ENCODE measurements at places on chromosomes 16 and 17. TPM values are rescaled to one million over a fixed set of nuclear protein-coding genes. Genes with fewer than 3 reads are reported as not detected.

CD79B gene
- 0.58 TPM for total RNA-seq

DNA sequence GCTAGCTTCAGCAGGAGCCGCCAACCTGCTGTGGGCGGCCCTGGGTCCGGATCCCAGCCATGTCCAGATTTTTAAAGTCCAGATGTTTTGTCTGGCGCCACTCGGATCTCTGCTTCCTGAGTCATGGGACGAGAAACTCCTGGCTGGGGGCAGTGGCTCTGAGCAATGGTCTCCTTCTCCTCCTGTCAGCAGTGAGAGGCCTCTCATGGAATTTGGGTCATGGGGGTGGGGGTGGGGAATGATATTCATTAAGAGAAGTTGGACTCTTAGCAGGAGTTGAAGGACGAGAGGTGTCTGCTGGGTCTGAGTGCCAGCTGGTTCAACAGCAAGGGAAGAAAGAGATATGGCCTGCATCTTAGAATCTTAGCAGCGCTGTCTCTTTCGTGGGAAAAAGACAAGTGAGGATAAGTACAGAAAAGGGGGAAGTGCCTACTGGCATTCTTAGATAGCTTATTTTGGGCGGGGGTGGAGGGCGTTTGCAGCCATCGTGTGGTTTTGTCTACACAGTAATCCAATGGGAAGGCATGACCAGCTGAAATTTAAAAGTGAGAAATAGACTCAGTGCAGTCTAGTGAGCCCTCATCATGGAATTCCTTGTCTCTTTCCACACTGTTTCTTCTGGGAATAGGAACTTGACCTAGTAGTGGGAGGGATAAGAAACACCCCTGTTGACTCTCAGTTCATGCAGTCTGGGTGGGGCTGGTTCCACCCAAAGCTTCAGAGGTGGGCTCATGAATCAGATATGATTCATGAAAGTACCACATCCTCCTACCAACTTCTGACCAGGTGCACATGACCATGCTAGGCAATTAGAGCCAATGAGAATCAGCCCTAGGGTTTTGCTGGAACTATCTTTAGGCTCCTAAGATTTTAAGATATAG is 80.5 kb downstream of the MYH13 start:
- H3K27ac ChIP-seq, result no peak overlapping the region
- no peaks in the 10 kb centered on the region for H3K4me1 ChIP-seq
- no peak for DNase-seq
- no peaks in the 10 kb centered on the region for H3K36me3 ChIP-seq
- no peaks in the 10 kb centered on the region for H3K27me3 ChIP-seq

GRCh38 chr17:17603895-17604225 is 12.4 kb upstream of the PEMT start:
- H3K27me3 ChIP-seq, result no peaks in the 10 kb centered on the region
- H3K27ac ChIP-seq, result no peak overlapping the region
- H3K36me3 ChIP-seq, result no peaks in the 10 kb centered on the region
- no peak overlapping the region for H3K4me3 ChIP-seq

DNA sequence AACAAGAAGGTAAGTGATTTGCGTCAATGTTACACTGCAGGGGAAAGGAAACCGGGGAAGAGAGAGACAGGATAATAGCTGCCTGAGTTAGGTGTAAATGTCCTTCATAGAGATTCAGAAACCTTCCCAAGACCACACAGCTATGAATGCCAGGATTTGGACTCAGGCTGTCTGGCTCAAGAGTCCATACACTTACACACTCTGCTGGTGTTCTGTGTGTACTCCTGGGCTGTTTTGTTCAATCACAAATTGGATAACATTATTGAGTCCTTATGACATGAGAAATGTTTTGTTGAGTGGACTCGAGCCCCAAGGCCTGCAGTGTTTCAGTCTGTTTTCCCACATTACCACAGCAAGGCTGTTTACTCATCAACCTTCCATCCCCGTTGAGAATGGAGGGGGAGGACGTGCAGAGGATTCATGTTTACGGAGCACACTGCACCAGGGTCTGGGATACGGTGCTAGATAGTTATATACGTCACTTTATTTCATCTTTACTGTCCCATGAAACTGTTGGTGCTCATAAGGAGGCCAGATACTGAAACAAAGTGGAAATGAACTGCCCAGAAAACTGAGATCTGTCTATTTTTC is 450.8 kb downstream of the HAPSTR1 start:
- DNase-seq, result no peak
- H3K27ac ChIP-seq, result no peak overlapping the region
- H3K27me3 ChIP-seq, result no peaks in the 10 kb centered on the region
- no peak overlapping the region for H3K4me3 ChIP-seq
- H3K4me1 ChIP-seq, result no peaks in the 10 kb centered on the region
- no peaks in the 10 kb centered on the region for H3K36me3 ChIP-seq

DNA sequence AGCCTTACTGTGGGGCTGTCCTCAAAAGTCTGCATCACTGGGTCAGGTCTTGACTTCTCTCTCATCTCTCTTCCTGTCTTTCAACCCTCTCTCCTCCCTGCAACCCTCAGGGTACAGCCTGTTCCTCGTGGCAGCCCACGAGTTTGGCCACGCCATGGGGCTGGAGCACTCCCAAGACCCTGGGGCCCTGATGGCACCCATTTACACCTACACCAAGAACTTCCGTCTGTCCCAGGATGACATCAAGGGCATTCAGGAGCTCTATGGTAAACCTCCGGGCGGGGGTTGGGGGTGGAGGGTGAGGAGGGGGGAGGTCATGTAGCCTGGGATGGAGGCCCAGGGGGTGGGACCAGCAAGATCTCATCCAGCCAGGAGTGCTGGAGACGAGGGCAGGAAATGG is 12.7 kb downstream of the MMP2 start:
- H3K27me3 ChIP-seq, result no peaks in the 10 kb centered on the region
- H3K4me1 ChIP-seq, result no peaks in the 10 kb centered on the region
- no peaks in the 10 kb centered on the region for H3K36me3 ChIP-seq
- no peak overlapping the region for H3K27ac ChIP-seq
- no peak overlapping the region for H3K4me3 ChIP-seq

SLC38A8 gene
- total RNA-seq, result 0.14 TPM

DNA sequence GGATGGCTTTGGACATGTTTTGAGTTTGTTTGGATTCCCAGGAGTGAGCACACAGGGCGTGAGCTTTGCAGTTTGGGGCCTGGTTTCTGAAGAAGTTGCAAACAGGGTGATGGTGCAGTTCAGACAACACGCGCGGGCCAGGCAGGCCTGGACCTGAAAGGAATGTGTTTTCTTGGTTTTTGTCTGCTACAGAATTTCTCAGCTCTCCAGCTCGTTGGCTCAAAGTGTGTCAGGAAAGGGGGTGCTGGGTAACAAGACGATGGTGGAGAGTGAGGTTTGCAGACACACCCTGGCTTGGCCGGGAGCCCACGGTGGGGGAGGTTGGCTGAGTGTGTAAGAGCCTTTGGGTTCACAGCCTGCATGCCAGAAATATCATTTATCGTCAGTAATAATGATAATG is 82.3 kb downstream of the CMIP start:
- no peak overlapping the region for H3K27ac ChIP-seq
- H3K27me3 ChIP-seq, result no peaks in the 10 kb centered on the region
- DNase-seq, result no peak
- H3K4me3 ChIP-seq, result no peak overlapping the region
- H3K4me1 ChIP-seq, result peaks cover 12% of the 10 kb centered on the region

GRCh38 chr16:75761108-75761507 is 34.8 kb upstream of the CPHXL start:
- H3K27me3 ChIP-seq, result no peaks in the 10 kb centered on the region
- H3K27ac ChIP-seq, result no peak overlapping the region
- no peak overlapping the region for H3K4me3 ChIP-seq
- no peaks in the 10 kb centered on the region for H3K4me1 ChIP-seq
- DNase-seq, result no peak

GRCh38 chr17:42453439-42453838 is 5.2 kb upstream of the ATP6V0A1 start:
- DNase-seq, result no peak
- no peak overlapping the region for H3K4me3 ChIP-seq
- no peaks in the 10 kb centered on the region for H3K36me3 ChIP-seq
- no peak overlapping the region for H3K27ac ChIP-seq
- H3K4me1 ChIP-seq, result peaks cover 11% of the 10 kb centered on the region
- no peaks in the 10 kb centered on the region for H3K27me3 ChIP-seq

GRCh38 chr17:61205401-61205800 is 194.2 kb upstream of the TBX2 start:
- no peak overlapping the region for H3K4me3 ChIP-seq
- no peaks in the 10 kb centered on the region for H3K4me1 ChIP-seq
- no peak overlapping the region for H3K27ac ChIP-seq

- H3K36me3 ChIP-seq, result no peaks in the 10 kb centered on the region
- no peak for DNase-seq
- H3K4me1 ChIP-seq, result peaks cover 5% of the 10 kb centered on the region
Measured at GRCh38 chr17:48014595-48015111, 22.9 kb downstream of the COPZ2 start.

DNA sequence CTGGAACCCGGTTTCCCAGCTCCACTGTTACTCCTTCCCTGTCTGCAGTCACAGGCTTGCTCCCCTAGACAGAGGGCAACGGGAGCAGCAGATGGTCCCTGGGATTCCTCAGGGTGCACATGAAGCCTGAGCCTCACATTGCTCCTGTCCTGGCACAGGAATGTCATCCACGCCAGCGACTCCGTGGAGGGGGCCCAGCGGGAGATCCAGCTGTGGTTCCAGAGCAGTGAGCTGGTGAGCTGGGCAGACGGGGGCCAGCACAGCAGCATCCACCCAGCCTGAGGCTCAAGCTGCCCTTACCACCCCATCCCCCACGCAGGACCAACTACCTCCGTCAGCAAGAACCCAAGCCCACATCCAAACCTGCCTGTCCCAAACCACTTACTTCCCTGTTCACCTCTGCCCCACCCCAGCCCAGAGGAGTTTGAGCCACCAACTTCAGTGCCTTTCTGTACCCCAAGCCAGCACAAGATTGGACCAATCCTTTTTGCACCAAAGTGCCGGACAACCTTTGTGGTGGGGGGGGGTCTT is 1.6 kb upstream of the DECR2 start:
- peak; percentile 38 for DNase-seq
- H3K27me3 ChIP-seq, result no peaks in the 10 kb centered on the region
- H3K36me3 ChIP-seq, result no peaks in the 10 kb centered on the region
- no peak overlapping the region for H3K4me3 ChIP-seq

RUNDC3A gene
- total RNA-seq, result 0.56 TPM

GRCh38 chr17:60781880-60782412 is 104.3 kb downstream of the BCAS3 start:
- H3K27ac ChIP-seq, result no peak overlapping the region
- no peaks in the 10 kb centered on the region for H3K4me1 ChIP-seq
- H3K4me3 ChIP-seq, result no peak overlapping the region
- DNase-seq, result no peak
- H3K36me3 ChIP-seq, result no peaks in the 10 kb centered on the region

DNA sequence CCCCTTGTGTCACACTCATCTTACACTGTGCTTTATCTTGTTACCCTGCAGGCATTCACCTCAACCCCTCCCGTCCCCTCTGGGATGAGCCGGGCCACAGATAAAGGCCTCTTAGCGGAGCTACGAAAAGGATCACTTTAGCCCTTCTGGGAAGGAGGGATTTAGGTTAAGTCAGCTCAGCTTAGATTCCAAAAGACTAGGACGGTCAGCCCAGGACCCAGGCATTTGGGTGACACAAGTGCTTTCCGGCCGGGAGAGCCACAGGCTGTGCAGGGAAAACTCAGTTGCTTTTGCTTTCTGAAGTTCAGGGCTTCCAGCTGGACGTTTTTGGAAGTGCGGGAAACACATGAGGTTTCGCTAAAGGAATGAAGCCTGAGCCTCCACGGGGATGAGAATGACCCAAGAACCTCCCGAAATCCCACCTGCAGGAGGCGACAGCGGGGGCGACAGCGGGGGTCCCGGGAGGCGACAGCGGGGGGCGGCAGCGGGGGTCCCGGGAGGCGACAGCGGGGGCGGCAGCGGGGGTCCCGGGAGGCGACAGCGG is 11.6 kb upstream of the METRNL start:
- H3K27me3 ChIP-seq, result no peaks in the 10 kb centered on the region
- DNase-seq, result peak; percentile 40
- no peaks in the 10 kb centered on the region for H3K36me3 ChIP-seq
- H3K4me1 ChIP-seq, result no peaks in the 10 kb centered on the region
- H3K4me3 ChIP-seq, result no peak overlapping the region

DNA sequence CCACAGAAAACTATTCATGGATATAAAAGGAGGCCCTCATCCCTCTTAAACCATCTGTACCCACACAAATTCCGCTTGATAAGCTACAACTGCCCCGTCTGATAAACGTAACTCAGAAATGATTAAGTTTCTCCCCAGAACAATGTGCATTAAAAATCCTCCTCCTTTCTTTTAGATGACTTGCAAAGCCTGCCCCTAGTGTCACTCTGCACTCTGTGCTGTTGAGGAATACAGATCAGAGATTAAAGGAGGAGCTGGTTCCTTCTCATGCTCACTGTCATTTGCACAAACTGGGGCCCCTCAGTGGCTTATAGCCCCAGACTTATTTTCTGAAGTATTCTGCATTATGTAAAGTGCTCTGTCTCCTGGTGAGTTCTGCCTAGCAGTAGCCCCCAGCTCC is 33.3 kb downstream of the CDRT15 start:
- peaks cover 3% of the 10 kb centered on the region for H3K36me3 ChIP-seq
- H3K27me3 ChIP-seq, result no peaks in the 10 kb centered on the region
- DNase-seq, result no peak
- H3K4me1 ChIP-seq, result no peaks in the 10 kb centered on the region

BLTP2 gene
- total RNA-seq, result 52.9 TPM

- DNase-seq, result no peak
- no peaks in the 10 kb centered on the region for H3K4me1 ChIP-seq
- H3K27me3 ChIP-seq, result no peaks in the 10 kb centered on the region
- H3K4me3 ChIP-seq, result no peak overlapping the region
Measured at GRCh38 chr16:84068783-84069462, 26.3 kb upstream of the SLC38A8 start.

ARHGDIG gene
- total RNA-seq, result 24.4 TPM

- H3K27ac ChIP-seq, result peak overlapping the region; percentile 18
- H3K27me3 ChIP-seq, result no peaks in the 10 kb centered on the region
- peaks cover 21% of the 10 kb centered on the region for H3K4me1 ChIP-seq
- H3K36me3 ChIP-seq, result peaks cover 41% of the 10 kb centered on the region
Measured at GRCh38 chr16:85673529-85674417, 15.0 kb downstream of the GINS2 start.

GRCh38 chr16:17784073-17784472 is 313.3 kb upstream of the XYLT1 start:
- no peaks in the 10 kb centered on the region for H3K27me3 ChIP-seq
- no peaks in the 10 kb centered on the region for H3K36me3 ChIP-seq
- H3K27ac ChIP-seq, result no peak overlapping the region
- no peak overlapping the region for H3K4me3 ChIP-seq
- DNase-seq, result no peak
- no peaks in the 10 kb centered on the region for H3K4me1 ChIP-seq

ABCC11 gene
- 0.26 TPM for total RNA-seq

CHST5 gene
- total RNA-seq, result not detected

DNA sequence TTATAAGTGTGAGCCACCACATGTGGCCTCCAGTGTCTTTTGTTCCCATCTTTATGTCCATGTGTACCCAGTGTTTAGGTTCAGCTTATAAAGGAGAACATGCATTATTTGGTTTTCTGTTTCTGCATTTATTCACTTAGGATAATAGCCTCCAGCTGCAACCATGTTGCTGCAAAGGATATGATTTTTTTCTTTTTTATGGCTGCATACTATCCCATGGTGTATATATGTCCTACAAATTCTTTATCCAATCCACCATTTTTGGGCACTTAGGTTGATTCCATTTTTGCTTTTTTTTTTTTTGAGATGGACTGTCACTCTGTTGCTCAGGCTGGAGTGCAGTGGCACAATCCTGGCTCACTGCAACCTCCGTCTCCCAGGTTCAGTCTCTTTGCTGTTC is 32.9 kb downstream of the ATAD5 start:
- no peak overlapping the region for H3K27ac ChIP-seq
- no peaks in the 10 kb centered on the region for H3K36me3 ChIP-seq
- H3K4me3 ChIP-seq, result no peak overlapping the region
- no peaks in the 10 kb centered on the region for H3K27me3 ChIP-seq

TRPV3 gene
- total RNA-seq, result 0.93 TPM

All from pancreas (tissue), 10 donors.